ENCODE measurements at places on chromosomes 11 and 22. TPM values are rescaled to one million over a fixed set of nuclear protein-coding genes. Genes with fewer than 3 reads are reported as not detected.
A peak's percentile ranks its signal among the peaks of the same experiment; 100 is the strongest.

- DNase-seq: no peak
These were observed 48.2 kb downstream of the NECTIN1 start for GRCh38 chr11:119680541-119681360.

GRCh38 chr11:128501632-128502549 lies 85.5 kb downstream of the ETS1 start:
- DNase-seq: peak; percentile 83

DNA sequence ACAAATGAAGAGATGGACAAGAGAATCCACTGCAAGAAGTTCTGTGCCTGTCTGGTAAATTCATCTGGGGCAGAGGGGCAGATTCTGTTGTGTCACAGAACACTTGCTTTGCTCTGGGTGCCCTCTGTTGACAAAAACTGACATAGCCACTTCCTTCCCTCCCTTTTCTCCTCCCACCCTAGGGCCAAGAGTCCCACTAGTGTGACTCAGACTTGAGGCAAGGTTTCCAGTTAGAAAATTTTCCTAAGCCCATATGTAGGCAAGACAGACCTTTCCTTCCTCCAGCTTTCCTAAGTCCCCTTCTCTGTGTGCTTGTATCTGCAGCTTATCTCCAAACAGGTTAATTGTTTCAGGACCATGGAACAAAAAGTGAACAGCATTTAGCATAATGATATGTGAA lies 106.8 kb downstream of the RBFOX2 start:
- DNase-seq: peak; percentile 91

The IGSF9B gene
- total RNA-seq: 2.0 TPM

The FBLN1 gene
- 17.1 TPM for total RNA-seq

Measured in renal cortical epithelial cell (primary cell).